ENCODE measurements at places on chromosomes 11 and 22.

DNA sequence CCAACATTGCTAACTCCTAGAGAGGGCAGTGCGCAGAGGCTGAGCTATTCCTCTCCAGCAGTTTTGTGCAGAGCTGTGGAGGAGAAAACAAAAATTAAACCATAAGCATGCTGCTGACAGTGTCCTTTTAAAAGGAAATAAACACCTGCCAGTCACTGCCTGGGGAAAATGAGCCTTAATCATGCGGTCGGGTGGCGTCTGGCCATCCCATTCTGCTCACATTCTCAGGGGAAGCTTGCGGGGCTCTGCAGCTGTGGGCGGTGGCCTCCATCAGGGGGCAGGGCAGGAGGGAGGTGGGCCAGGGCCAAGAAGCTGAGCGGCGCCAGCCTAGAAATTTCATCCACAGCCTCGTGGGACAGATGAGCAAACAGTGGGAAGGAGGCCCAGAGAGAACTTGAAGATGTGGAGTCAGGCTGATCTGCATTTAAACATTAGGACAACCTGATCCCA lies 71.0 kb upstream of the TP53I11 start:
- no peak for DNase-seq

DNA sequence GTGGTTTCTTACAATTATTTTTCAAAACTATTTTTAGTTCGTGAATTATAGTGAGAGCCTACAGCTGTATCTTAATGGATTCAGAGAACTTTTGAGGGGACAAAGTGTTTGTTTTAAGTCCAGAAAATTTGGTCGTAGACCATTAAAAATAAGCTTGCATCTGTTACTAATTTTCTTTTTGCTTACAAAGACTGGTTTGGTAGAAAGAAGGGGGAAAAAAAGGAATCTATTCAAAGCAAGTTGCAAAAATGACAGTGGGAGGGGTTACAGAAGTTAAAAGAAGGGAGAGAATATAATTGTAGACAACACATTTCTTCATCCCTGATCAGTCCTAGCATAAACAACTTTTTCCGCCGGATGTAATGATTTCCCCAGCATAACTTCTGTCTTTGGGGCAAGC lies 72.1 kb downstream of the AMOTL1 start:
- DNase-seq: no peak

DNA sequence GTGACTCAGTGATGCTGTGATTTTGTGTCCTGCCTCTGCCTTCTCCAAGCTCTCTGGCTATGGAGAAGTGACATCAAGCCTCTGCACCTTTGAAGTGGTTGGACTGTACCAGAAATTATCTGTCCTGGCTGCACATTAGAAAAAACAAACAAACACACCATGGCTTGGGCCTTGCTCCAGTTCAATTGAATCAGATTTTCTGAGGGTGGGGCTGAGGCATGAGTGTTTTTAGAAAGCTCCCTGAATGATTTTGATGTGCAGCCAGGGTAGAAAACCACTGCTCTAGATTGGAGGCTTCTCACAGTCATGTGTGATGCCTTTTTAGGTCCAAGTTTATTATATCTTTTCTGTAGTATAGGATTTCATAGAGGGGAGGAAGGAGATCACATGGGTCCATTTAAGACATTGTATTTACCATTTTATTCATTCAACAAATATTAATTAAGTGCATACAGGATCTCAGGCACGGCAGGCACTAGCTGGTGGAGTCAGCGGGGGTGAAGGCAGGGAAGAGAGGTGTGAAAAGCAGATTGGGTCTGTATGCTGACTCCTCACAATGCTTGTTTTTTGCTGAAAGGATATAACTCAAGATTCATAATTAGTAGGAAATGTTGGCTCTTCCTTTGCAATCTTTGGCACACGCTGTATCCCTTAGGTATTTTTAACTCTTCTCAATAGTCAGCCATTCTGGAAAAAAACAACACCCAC lies 7.1 kb upstream of the VSTM5 start:
- no peak for DNase-seq

DNA sequence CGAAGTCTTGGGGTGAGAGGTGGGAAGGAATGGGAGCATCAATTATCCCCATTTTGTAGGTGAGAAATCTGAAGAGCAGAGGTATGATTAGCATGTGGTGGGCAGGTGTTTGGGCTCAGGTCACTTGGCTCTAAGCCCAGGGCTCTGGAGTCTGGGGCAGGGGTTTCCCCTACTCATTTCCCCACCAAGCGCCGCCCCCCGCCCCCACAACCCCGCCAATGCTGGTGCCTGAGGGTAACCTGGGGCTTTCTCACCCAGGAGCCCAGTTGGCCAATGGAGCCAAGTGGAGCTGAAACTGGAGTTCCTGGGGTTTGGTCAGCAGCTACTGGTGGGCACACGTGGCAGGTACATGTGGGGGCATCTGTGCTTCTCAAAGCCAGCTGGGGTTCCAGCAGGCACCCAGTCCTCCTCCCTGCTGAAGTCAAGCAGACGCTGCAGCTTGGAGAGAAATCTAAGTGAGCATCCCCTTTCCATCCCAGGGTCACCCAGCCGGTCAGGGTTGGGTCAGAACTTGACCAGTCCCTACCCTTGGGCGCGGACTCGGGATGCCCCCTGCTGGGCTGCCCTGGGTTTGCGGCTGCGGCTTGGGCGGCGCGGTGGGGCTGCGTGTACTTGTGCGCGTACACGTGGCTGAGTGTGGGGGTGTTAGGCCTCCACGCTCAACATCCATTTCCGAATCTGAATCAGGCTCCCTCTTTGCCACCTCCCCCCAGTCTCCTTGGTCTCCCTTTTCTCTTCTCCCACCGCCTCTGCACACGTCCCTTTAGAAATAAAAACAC lies 1.7 kb upstream of the CHRM1 start:
- DNase-seq: peak; percentile 68

- DNase-seq: no peak
Observed at GRCh38 chr11:60206616-60207015, 23.7 kb upstream of the MS4A6A start.

DNA sequence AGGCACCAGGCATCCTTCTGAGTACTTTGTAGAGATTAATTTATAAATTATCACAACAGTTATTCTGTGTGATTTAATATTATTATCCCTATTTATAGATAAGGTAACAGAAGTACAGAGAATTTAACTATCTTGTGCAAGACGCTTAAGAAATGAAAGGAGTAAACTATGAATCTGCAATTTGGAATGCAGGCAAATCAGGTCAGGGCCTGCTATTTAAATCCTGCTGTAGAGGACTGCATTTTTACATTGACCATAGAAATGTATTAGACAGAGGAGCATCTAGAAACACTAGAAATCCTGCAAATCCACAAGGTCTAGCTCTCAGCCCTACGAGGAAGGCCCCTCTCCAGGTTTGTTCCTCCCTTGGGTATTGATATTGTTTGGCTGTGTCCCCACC lies 336.2 kb downstream of the ETS1 start:
- no peak for DNase-seq

DNA sequence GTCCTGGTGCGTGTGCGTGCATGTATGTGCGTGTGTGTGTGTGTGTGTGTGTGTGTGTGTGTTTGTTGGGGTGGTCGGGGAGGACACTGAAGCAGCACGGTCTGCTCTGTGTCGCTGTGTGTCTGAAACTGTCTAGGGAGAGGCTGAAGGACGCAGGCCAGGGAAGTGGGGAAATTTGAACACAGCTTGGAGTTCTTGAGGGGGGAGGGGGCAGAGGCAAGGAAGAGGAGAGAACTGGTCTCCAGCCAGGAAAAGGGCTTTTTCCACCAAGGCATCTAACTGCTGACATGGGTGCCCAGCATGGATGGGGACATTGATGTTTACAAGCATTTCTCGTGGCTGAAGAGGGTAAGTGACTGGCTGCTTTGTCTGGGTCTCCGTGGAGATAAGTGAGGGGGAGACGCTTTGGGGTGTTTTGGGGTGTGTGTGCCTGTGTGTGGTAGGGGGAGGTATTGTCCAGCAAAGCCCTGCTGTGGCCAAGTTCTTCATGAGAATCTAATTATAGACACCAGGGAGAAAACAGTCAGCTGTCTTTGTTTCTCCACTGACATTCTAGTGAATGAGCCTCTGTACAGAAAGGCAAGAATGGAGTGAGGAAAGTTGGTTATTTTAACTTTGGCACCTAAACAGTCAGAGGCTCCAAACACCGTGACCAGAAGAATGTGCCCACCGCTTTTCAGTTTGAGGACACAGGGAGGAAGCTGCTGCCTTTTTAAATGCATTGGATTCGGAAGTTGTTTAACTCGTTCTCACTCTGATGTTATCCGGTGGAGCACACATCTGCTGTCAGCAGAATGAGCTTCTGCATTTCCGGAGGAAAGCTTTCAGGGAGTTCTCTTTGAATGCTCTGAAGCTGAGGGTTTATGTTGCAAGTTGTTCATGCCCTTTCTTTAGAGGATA lies 63.7 kb downstream of the PPFIBP2 start:
- DNase-seq: no peak

DNA sequence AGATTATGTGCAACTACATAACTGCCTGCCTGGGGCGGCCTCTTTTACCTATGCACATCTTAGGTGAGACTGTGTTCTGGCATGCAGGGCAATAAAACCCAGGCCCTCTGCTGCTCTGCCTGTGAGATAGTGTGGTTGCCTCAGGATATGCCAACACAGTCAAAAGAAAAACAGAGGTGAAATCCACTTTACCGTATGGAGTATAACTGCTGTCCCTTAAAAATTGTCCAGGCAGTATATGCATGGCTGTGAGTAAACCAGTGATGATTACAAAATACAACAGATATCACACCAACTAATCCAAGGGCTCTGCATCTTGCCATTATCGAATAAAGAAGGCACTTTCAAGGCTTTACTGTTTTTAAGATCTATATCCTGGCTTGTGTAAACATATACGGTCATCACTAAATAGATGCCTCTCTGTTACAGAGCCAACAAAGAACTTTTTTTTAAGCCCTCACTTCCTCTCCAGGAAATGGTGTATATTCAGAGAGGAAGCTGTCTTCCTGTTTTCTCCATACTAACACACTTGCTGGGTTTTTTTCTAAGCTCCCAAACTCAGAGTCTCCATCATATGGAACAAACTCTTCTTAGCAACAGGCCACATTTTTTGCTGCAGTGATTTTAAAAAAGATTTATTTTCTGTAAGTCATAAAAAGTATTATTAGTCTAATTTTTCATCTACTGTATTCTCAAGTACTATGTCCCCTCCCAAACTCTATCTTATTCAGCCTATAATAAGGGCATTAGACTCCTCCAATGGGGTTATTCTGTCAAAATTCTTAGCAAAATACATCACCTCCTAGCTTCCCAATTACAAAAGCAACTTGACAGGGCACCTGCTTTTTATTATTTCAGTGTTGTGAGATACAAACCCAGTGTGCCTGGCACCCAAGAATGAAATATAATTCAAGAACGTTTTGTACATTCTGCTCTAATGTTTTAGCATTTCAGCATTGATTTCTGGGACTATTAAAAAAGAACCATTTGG lies 135.2 kb downstream of the MAML2 start:
- DNase-seq: peak; percentile 32

GRCh38 chr11:69382131-69383128 lies 88.5 kb downstream of the MYEOV start:
- DNase-seq: no peak

Data from activated CD4-positive, alpha-beta T cell treated with anti-CD3 and anti-CD28 coated beads for 48 hours (primary cell).